ENCODE measurements at places on chromosomes 3 and 15.

GRCh38 chr3:177201700-177202397, 4.6 kb upstream of the TBL1XR1 start:
- DNase-seq = peak; percentile 69

GRCh38 chr15:70109978-70110377, 12.3 kb upstream of the TLE3 start:
- no peak for DNase-seq

GRCh38 chr3:56144805-56145204, 323.5 kb downstream of the ERC2 start:
- no peak for DNase-seq

DNA sequence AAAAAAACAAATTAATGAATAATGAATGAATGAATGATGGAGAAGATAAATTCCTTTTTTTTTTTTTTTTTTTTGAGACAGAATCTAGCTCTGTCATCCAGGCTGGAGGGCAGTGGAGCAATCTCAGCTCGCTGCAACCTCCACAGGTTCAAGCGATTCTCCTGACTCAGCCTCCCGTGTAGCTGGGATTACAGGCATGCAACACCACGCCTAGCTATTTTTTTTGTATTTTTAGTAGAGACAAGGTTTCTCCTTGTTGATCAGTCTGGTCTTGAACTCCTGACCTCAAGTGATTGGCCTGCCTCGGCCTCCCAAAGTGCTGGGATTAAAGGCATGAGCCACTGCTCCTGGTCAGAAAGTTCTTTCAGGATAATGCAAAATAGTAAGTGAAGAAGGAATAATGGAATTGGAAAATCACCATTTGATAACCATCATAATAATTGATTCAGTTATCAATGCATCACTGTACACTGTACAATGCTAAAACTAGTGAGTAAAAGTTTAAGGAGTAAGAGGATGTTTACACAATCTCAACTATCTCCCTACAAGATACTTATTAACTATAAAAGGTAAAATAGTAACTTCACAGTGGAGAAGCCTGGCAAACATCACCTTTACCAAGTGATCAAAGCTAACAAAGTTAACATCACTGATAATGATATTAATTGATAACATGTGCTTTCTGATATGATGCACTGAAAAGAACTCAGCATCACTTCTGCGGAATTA, 12.3 kb upstream of the INO80 start:
- no peak for DNase-seq

GRCh38 chr3:27865731-27866130, 143.6 kb upstream of the EOMES start:
- DNase-seq = no peak

- DNase-seq = no peak
Measured at GRCh38 chr3:135147657-135148056, 352.6 kb downstream of the EPHB1 start.

DNA sequence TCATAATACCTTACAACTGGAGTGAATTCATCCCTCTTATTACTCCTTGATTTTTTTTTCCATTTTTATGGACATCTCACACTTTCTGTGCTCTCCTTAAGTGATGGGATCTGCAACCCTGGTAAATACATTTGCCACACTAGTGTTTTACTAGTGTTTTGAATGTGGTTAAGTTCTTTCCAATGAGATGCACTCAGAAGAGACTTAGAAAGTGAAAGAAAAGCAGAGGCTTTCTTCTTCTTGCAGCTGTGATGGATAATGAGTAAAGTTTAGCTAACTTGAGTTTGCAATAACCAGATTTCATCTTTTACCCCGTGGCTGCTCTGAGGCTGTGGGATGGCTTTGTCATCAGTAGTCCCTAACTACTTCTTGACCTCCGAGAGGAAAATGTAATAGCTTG, 1248.4 kb downstream of the NSUN3 start:
- DNase-seq = no peak

GRCh38 chr3:57397175-57398026, 104.9 kb upstream of the ASB14 start:
- DNase-seq = peak; percentile 65

DNA sequence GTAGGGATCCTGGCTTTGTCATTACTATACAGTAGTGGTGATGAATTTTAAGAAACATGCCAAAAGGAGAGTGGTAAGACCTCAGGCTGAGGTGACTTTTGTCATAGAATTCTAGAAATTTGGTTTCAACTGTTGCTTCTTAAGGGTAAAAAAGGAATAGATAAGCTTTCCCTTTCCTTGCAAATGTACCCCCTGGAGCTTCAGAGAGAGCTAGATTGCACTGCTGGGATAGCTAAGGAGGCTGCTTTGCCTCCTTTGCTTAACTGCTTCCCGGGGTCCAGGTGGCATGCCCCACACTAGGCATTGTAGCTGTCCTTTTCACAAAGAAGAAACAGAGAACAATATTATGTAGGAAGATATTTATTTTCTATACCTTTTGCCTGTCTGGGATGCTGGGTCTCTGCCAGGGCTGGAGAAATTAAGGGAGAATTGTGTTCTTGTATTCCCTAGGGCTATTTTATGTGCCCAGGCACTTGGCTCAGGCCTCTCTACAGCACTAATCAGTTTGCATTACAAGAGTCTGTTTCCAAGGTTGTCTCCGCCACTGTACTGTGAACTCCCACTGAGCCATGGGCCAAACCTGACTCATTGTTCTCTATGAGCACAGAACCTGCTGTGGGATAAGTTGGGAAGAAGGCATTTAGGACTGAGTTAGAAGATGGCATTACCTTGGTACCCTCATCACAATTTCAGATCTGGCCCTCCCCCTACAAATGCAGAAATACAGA, 460.0 kb downstream of the PDCD6IP start:
- DNase-seq = no peak

GRCh38 chr3:177557548-177557947, 360.3 kb upstream of the TBL1XR1 start:
- DNase-seq = no peak
